ENCODE measurements at places on chromosomes 5 and 9.
A peak's percentile ranks its signal among the peaks of the same experiment; 100 is the strongest.

DNA sequence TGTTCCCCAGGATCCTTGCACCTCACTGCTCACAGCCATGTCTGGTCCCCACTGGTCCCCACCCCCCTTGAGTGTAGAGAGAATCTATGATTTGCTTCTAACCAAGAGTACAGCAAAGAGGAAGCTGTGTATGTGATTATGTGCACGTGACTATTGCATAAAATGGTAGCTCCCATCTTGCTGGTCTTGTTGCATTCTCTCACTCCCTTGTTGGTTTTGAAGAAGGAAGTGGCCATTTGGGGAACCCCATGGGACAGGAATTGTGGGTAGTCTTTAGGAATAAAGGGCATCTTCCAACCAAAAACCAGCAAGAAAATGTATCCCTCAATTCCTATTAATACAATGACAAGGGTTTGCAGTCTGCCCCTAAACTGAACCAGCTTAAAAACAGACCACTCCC is 5.2 kb upstream of the FCN2 start:
- no peak for DNase-seq

DNA sequence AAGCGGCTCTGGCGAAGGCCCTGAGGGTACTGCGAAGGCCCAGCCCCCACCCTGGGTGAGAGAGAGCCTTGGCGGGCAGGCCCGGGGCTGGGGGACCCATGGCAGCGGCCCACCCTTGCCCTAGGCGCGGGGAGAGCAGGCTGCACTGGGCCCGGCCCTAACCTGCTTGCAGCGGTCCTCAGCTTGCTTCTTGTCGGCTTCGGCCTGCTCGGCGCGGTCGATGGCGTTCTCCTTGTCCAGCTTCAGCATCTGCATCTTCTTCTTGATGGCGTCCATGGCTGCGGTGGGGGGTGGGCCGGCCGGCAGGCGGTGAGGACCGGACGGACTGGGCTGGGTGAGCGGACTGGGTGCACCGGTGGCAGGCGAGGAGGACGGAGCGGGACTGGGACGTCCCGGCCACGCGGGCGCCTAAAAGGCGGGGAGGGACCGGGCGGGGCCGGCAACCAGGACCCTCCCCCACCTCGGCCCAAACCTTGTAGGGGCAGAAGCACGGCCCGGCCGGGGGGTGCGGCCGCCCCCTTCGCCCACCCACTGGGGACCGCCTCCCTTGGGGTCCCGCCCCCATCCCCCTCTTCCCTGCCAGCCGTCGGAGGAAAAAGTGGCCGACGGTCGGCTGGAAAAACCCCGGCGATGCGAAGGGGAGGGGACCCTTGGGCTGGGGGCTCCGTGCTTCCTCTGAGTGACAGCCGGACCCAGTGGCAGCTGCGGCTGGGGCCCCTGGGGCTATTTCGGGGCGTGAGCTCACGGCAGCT is at the start of gene TPM2:
Gene TPM2, minus strand, starts transcription at position 384 of the 752 bp plus-strand sequence. Its CDS starts 108 bp downstream, at position 276.
- DNase-seq = peak; percentile 41

- no peak for DNase-seq
Measured at GRCh38 chr5:14415698-14416074, 165.9 kb upstream of the OTULINL start.

DNA sequence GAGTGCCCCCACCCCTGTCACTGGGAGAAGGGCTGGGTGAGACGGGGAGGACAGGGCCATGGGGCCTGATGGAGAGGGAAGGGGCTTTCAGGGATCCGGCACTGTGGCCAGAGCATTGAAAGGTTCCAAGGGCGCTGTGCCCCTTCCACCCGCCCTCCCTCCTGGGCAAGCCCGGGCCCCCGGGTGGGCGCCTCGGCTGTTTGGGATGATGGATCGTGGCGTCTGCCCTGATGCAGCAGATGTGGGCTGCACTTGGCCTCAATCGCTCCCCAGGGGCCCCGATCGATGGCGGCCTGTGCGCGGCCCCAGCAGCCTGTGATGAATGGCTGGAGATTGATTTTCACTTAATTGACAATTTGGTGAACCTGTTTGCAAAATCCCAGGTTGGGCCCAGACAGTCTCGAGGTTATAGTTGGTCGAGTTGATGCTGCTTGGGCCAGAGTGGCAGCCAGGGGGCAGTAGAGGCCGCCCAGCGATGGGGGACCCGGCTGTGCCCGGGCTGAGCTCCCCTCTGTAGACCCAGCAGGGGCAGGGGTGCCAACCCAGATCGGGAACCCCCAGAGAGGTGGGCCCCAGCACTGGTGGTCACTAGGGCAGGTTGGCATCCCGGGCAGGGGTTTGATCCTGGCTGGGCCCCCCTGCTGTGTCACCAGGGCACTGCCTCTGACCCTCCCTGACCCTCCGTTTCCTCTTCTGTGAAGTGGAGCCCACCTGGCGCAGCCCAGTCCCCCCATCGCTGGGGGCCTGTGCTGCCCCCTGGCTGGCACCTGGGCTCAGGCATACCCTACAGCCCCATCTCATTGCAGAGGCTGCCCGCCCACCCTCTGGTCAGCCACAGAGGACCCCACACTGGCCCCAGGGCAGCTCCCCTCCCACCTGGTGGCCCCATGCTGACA is 34.7 kb downstream of the LHX3 start:
- DNase-seq = peak; percentile 57

DNA sequence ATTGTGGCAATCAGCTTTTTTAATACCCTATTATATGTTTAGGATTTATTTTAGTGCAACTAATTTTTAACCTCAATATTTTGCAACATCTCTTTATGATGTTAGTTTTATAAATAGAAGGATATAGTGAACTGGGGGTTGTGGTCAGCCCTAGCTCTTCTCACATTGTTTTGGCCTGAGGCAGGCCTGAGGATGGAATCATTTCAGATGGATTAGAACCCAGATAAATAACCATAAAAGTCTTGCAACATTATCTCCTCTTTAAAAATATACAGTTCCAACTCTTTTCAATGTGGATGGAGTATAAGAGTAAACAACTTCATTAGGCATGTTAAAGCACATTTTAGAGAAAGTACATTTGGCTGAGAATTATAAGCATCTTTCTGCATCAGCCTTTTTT is 522.7 kb downstream of the NR2F1-AS1 start:
- DNase-seq = no peak

DNA sequence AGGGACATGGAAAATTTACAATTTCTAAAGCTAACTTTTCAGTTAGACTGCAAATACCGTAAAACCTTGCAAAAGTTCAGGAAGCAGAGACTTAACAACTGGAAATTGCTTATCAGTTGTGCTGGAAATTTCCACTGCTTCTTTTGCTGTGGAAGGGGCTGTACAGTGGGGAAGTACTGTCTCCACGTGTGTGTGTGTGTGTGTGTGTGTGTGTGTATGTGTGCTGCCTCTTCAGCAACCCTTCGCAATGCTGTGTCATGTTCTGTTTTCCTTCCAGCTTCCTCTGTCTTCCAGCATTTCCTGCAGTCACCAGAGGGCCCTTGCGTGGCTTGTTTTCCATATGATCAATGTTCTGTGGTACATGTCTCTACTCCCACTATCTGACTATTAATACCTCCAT is 87.5 kb upstream of the RANBP3L start:
- no peak for DNase-seq

- DNase-seq = peak; percentile 87
Measured at GRCh38 chr9:34428325-34428958, 29.9 kb downstream of the FAM219A start.

DNA sequence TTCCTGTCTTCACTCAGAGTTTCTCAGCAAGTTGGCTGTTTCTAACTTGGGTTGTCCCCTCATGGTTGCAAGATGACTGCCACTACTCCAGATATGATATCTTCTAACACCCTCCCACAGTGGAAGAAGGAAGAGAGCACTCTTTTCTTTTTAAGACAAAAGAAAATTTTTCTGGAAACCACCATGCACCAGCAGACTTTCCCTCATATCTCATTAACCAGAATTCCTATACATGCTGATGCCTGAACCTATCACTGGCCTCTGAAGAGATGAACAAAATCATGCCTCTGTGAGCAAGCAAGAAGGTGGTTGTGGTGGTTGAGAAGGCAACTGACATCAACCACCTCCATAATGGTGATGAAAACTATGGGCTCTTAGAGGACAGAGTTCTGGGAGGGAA is 56.8 kb downstream of the FEM1C start:
- DNase-seq = no peak

GRCh38 chr9:128033609-128034008 is 33.5 kb downstream of the NAIF1 start:
- peak; percentile 51 for DNase-seq

DNA sequence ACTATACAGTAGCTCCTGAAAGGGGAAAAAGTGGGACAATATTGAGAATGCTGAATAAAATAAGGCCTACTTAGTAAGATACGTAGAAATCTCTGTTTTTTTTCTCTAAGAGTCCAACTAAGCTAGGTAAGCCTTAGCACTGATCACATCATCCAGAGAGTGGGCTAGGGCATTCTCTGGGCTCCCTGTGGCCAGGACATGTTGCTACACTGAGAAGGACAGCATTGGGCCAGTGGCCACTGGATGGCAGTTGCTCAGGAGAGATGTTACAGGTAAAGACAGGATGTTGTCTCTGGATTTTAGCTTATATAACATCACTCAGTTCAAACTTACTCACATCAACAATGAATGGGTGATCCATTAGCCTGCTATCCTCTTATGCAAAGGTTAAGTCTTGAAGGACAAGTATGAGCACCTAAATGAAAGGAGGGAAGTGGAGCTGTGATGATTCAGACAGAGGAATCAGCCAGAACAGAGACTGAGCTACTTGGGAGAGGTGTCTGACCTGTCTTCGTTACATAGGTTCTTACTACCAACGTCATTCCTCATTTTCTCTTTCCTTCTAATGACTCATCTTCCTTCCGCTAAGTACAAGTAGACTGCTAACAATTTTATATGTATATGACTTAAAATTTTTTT is 226.6 kb upstream of the ADCY2 start:
- DNase-seq = no peak

- DNase-seq = no peak
Measured at GRCh38 chr9:135590486-135591079, 29.0 kb downstream of the PAEP start.

GRCh38 chr9:92061184-92061583 is 54.0 kb downstream of the SPTLC1 start:
- no peak for DNase-seq

GRCh38 chr5:11383506-11384095 is 520.6 kb downstream of the CTNND2 start:
- DNase-seq = peak; percentile 91

GRCh38 chr5:128613766-128614165 is 75.7 kb upstream of the FBN2 start:
- DNase-seq = no peak

DNA sequence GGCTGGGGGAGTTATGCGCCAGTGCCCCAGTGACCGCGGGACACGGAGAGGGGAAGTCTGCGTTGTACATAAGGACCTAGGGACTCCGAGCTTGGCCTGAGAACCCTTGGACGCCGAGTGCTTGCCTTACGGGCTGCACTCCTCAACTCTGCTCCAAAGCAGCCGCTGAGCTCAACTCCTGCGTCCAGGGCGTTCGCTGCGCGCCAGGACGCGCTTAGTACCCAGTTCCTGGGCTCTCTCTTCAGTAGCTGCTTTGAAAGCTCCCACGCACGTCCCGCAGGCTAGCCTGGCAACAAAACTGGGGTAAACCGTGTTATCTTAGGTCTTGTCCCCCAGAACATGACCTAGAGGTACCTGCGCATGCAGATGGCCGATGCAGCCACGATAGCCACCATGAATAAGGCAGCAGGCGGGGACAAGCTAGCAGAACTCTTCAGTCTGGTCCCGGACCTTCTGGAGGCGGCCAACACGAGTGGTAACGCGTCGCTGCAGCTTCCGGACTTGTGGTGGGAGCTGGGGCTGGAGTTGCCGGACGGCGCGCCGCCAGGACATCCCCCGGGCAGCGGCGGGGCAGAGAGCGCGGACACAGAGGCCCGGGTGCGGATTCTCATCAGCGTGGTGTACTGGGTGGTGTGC is at the start of gene RXFP3:
Gene RXFP3, plus strand, starts transcription at position 6 of the 636 bp plus-strand sequence. Its CDS starts 355 bp downstream, at position 361.
- peak; percentile 49 for DNase-seq

DNA sequence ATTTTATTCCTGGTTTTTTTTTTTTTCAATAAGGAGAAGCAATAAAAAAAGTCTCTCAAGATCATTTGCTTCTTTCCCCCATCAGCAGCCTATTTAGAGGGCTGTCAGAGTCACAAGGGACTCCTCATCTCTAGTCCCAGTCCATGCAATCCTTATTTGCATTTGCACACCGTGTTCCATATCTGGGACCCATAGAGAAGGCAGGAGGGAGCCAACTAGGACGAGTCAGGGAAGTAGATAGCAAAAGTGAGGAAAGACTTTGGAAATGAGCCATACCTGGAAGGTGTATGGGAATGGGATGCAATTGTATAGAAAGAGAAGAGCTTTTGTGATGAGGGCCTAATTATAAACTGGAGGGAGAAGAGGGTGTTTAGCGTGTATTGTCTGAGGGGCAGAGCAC is 160.0 kb downstream of the PIK3R1 start:
- DNase-seq = no peak

DNA sequence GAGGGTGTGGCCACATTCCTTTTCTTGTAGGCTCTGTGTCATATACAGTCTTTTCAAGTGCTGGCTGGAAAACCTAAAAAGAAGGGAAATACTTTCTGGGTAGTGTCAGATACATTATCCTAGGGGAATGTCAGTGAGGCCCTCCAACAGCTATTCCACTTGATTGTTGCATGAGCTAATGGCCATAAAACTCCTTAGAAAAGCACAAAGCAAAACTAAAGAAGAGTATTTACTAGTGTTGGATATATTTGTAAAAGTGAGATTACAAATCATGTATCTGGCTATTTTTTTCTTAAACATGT is 829 bp downstream of the ANXA1 start:
- no peak for DNase-seq

GRCh38 chr9:87122947-87123685 is 175.8 kb upstream of the GAS1 start:
- no peak for DNase-seq

DNA sequence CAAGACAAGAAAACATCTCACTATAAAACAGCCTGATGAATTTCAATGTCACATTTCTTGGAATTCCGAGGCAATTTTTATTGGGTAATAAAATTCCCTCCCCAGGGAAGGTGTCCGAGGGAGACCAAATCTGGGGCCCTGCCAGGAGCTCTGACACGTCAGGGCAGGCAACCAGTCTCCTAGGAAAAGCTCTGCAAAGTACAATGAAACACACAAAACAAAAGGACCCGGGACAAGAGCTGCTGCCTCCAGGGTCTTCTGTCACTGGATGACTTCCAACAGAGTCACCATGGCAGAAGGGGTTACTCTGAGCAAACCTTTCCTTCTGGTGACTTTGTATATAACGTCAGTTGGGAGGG is 50.8 kb downstream of the SAXO1 start:
- DNase-seq = no peak

GRCh38 chr5:111703662-111704061 is 53.3 kb downstream of the NREP start:
- DNase-seq = no peak

GRCh38 chr5:77991084-77991483 is 214.9 kb upstream of the TBCA start:
- peak; percentile 2 for DNase-seq

DNA sequence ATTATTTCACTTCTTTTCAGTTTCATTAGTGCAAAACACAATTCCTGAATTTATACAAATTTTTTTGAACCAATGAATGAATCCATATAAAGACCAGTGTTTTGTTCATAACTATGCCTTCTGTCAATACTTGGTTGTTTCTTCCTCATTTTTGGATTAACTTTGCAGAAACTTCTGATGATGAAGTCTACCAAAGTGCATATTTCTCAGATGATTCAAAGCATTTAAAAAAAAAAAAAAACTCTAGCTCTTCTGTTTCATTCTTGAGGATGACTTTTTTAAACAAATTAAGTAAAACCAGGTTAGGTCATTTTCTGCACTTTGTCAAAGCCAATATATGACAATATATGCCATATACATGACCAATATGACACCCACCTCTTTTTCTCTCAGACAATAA is 92.6 kb downstream of the CHSY3 start:
- no peak for DNase-seq

GRCh38 chr5:2017540-2018389 is 135.0 kb upstream of the IRX4 start:
- DNase-seq = peak; percentile 7

All from NCI-H82 (cell line).